ENCODE measurements at places on chromosomes 13 and 19.

- DNase-seq = no peak
Observed at GRCh38 chr13:110212529-110212928, 94.4 kb downstream of the COL4A1 start.

DNA sequence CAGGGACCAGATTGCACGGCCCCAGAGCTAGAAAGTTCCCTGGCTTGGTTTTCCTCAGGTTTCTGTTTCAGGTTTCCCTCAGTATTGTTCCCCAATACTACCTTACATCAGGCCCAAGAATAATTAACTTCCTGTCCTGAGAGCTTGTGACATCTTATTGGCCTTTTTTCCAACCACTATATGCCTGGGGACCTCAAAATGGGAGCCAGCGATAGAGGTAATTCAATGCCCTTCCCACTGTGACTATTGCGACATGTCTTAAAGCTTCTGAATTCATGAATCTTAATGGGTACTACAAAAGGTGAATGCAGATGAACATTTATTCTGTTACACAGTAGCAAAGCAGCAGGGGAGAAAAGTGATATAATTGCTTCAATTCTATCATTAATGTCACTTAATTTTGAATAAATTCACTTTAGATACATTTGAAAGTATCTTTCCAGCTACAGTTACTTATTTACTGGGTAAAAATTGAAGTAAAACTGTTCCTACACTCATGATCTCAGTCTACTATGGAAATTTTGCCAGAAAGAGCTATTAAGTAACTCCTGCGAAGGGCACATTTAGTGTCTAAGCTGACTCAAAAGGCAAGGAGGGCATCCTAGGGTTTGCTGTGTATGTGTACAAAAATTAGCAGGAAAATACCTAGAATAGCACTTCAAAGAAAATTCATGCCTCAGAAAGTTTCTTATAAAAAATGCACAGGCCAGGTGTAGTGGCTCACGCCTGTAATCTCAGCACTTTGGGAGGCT is 4.1 kb downstream of the CRYL1 start:
- DNase-seq = no peak

DNA sequence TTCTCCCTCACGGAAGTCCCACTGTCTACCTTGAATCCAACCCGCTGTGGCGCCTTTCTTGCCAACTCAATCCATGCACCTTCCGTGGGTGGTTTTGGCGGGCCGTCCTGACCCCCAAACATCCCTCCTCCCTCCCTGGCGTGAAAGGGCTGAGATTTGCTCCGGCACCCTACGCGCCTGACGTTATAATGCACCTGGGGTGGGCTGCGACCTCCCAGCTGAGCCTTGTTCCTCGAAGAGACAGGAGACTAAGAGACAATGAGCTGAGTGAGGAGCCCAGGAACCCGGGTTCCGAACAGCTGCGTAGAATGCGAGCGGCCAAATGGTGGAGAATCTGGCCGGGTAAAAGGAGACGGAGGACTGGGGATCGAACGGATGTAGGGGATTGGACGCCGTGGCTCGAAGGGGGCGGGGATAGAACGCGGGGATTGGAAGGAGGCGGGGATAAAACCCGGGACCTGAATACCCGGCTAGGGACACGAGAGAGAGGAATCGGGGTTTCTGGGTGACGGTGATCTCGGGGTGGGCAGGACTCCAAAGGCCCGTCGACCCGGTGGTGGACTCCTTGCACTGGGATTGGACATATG is at the start of gene CPT1C:
CPT1C (plus strand) TSS at position 461 of the 587 bp plus-strand sequence. CDS start 1,137 bp downstream, outside the sequence.
- DNase-seq = peak; percentile 90

DNA sequence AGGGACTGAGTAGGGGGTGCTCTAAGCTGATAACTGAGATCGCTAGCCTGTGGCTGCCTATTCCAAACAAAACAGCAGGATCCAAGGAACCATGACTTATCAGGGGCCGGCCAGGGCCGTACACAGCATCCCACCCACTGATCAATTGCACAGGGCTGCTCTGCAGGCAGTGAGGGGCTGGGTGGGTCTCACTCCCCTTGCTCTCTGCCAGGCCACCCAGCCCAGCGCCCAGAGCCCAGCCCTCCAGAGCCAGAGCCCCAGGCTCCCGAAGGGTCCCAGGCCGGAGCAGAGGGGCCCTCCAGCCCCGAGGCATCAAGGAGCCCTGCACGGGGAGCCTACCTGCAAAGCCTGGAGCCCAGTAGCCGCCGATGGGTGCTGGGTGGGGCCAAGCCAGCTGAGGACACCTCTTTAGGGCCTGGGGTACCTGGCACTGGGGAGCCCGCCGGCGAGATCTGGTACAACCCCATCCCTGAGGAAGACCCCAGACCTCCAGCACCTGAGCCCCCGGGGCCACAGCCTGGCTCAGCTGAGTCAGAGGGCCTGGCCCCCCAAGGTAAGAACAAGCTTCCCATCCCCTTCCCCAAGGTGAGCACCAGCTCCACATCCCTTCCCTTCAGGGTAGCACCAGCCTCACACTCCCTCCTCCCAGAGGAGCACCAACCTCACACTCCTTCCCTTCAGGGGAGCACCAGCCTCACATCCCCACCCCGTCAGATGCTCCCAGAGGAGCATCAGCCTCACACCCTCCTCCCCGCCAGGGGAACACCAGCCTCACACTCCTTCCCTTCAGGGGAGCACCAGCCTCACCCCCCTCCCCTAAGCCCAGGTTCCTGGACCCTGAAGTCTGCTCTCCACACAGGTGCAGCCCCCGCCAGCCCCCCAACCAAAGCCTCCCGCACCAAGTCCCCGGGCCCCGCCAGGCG is 1.9 kb downstream of the SYDE1 start:
- no peak for DNase-seq

DNA sequence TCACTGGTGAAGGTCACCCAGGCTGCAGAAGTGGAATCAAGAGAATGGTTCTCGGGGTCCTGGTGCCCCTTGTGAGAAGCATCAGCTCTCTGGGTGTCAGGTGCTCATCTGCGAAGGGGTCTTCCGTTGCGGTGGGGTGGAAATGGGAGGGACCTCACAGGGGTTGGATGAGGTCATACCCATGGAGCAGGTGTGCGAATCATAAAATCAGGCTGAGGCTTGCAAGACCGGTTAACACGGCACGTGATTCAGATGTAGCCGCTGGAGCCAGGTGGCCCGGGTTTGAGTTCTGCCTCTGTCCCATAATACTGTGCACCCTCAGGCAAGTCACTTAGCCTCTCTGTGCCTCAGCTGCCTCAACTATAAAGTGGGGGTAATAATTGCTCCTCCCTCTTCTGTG is 3.9 kb upstream of the KLK15 start:
- no peak for DNase-seq

- peak; percentile 10 for DNase-seq
Observed at GRCh38 chr19:58261968-58262921, 16.5 kb upstream of the ZNF8 start.

GRCh38 chr13:72534951-72535640 is 192.3 kb downstream of the MZT1 start:
- DNase-seq = no peak

DNA sequence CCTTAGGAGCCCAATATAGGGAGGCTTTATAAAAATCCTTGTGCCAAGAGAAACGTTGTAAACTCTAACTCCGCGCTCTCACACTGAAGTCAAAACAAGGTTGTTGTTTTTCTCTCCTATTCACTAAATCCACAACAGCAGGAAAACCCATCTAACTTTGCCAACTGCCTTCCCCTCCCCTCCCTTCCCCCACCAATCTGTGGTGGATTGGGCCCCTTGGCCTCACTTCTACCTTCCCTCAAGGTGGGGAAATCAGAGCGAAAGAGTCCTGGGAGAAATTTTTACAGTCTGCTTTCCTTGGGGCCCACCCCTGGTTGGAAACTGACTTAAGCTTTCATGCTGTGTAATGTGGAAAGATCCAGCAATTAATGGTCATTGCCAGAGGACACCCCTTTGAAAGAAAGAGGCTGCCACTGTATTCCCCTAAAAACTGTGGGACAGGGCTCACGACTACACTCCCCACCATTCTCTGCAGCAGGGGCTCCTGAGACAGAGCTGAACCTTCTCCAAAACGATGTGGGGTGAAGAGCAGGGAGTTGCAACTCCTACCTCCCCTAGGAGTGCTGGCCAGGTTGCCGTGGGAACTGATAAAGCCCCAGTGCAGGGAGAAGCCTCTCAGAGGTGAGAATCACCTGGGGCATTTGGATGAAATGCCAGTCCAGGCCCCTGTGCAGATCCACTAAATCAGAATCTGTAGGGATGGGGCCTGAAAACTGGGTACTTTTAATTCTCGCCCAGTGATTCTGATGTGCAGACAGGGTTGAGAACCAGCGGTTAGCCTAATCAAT is 1.1 kb downstream of the DHRS12 start:
- DNase-seq = no peak

DNA sequence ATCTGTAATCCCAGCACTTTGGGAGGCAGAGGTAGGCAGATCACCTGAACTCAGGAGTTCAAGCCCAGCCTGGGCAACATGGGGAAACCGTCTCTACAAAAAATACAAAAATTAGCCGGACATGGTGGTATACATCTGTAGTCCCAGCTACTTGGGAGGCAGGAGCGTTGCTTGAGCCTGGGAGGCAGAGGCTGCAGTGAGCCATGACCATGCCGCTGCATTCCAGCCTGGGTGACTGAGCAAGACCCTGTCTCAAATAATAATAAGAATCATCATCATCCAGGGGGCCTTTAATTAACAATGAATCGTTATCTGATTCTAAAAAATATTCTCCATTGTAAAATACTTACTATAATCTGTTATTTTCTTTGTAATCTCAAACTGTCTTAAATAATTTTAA is 283.4 kb downstream of the DACH1 start:
- DNase-seq = no peak

GRCh38 chr19:31537136-31537535 is 187.9 kb upstream of the TSHZ3 start:
- DNase-seq = no peak

GRCh38 chr13:79191501-79191900 is 214.6 kb downstream of the RBM26 start:
- no peak for DNase-seq

- DNase-seq = peak; percentile 50
Observed at GRCh38 chr19:33767898-33768413, 28.7 kb upstream of the KCTD15 start.

- DNase-seq = peak; percentile 41
Observed at GRCh38 chr19:35357867-35358573, at the start of gene FFAR3. FFAR3 (plus strand) TSS chr19:35358460; CDS start chr19:35358891, 431 bp downstream.

GRCh38 chr13:46039411-46040182 is 12.9 kb downstream of the ZC3H13 start:
- peak; percentile 6 for DNase-seq

DNA sequence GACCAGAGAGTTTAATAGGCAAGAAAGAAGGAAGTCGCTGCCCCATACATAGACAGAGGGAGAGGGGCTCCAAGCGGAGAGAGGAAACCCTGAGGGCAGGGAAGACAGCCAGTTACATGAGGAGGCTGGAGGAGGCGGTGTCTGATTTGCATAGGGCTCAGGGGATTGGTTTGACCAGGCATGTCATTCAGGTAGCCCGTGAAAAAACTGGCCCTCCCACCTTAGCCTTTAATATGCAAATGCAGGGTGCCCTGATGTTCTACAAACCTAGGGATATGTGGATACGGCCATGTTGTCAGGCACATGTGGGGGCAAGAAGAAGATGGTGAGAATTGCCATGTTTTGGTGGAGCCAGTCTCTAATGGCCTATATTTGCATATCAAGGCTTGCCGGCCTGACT is 1461.6 kb downstream of the PCDH9 start:
- no peak for DNase-seq

GRCh38 chr19:45049073-45049736 is 10.4 kb downstream of the CLASRP start:
- DNase-seq = no peak

DNA sequence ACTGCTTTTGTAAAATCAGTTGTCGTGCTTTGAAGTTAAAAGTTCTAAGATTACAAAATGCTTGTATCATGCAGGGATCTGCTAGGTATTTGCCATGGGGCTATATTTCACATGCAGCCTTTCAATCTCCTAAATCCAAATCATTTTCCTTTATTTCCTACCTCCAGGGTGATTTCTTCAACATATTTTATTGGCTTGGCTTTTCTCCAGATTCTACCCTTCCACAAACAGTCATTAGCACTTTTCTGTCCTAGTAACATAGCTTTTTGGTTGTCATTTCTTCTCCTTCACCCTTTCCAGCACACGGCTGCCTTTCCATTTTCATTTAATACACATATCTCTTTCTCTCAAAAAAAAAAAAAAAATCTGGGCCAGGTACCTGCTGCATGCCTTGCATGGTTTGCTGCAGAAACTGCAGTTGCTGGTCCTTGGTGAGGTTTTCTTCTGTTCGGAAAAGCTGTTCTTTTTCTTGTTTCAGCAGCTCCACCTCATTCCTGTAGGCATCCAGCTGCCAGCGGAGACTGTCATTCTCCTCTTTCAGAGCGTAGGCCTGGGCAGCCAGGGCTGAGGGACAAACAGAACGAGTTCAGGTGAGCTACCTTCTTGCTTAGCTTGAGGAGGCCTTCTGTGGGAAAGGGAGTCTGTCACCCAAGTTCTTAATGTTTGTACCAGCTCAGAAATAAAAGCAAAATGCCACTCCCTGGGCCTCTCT is 274.7 kb downstream of the DNAJC15 start:
- DNase-seq = no peak

- DNase-seq = no peak
Observed at GRCh38 chr19:27748551-27749152, 1464.3 kb downstream of the UQCRFS1 start.

GRCh38 chr13:81383444-81383843 is 1042.5 kb upstream of the SPRY2 start:
- no peak for DNase-seq

DNA sequence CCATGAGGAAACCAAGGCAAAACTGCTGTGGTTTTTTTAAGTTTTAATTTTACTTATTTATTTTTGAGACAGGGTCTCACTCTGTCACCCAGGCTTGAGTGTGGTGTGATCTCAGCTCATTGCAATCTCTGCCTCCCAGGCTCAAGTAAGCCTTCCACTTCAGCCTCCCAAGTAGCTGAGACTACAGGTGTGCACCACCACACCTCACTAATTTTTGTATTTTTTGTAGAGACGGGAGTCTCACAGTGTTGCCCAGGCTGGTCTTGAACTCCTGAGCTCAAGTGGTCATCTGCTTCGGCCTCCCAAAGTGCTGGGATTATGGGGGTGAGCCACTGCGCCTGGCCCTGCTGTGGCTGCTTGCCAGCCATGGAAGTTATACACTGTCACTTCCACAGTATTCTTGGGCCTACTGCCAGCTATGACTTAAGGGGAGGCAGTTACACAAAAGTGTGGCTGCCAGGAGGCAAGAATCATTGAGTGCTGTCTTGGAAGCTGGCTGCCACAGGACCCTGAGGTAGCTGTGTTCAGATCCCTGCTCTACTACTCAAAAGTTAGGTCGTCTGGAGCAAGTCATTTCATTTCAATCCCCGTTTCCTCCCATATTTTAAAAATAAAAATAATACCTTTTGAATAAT is 12.7 kb downstream of the FARP1 start:
- DNase-seq = peak; percentile 82

GRCh38 chr13:52161181-52161646 is 1.8 kb upstream of the NEK3 start:
- DNase-seq = no peak

GRCh38 chr13:113183450-113184129 is 24.9 kb downstream of the PCID2 start:
- DNase-seq = no peak

DNA sequence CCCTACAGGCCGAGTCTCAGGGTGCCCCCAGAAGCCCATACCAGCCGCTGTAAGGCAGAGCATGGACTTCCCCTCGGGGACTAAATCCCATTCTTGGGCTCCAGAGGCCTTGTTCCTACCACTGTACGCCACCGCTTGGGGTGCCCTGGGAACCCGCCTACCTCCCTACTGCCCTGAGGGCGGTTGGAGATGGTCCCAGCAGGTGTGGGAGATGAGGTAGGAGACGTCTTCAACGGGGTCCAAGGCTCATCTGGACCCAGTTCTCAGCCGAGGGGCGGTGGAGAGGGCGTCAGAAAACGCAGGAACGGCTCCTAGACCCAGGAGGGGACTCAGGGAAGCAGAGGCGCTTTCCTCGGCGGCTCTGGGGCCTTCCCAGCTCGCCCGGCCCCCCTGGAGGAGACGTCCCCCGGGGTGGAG is 833 bp upstream of the ZIK1 start:
- no peak for DNase-seq
